A549 treated with Hydrocortisone at 1 μM for 4 hours (cell line): ENCODE measurements at places on chromosomes 4 and X. TPM values are rescaled to one million over a fixed set of nuclear protein-coding genes. Genes with fewer than 3 reads are reported as not detected.

Gene ITGB1BP2
- 0.84 to 1.1 TPM (median 0.90 TPM) in 5 replicates for total RNA-seq

Gene TMPRSS11E
- 0.09 TPM in 1 of 5 replicates, not detected in the others for total RNA-seq

Gene PAGE5
- not detected in 5 replicates for total RNA-seq

Gene ATP5ME
- 341 to 419 TPM (median 361 TPM) in 5 replicates for total RNA-seq

Gene ELOVL6
- 16.0 to 23.4 TPM (median 19.0 TPM) in 5 replicates for total RNA-seq

Gene KIT
- total RNA-seq: 0.02 to 0.03 TPM (median 0.03 TPM) in 3 of 5 replicates, not detected in the others

Gene BEND2
- total RNA-seq: not detected in 5 replicates
